ENCODE measurements at places on chromosomes 2 and 18.

GRCh38 chr2:43013821-43014345 is 212.5 kb downstream of the ZFP36L2 start:
- no peak for DNase-seq

DNA sequence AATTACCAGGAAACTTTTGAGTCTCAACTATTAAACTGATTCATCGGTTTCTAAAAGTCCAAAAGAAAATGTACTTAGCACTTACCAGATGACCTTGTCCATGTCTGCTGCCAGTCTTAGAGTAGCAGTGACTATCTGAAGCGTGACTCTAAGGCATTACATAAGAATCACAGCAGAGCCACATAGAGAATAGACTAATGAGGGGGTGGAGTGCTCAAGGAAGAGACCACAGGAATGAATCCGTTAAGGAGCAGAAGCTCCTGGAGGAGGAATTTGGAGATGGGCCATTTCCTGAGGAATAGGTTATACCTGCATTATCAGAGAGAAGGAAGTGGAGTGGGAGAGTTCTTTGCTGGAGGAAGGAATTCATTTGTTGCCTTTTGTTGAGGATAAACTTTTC is 116.0 kb downstream of the MAP3K20 start:
- DNase-seq, result no peak

GRCh38 chr2:43898838-43899346 is 60.1 kb downstream of the ABCG8 start:
- DNase-seq, result no peak

DNA sequence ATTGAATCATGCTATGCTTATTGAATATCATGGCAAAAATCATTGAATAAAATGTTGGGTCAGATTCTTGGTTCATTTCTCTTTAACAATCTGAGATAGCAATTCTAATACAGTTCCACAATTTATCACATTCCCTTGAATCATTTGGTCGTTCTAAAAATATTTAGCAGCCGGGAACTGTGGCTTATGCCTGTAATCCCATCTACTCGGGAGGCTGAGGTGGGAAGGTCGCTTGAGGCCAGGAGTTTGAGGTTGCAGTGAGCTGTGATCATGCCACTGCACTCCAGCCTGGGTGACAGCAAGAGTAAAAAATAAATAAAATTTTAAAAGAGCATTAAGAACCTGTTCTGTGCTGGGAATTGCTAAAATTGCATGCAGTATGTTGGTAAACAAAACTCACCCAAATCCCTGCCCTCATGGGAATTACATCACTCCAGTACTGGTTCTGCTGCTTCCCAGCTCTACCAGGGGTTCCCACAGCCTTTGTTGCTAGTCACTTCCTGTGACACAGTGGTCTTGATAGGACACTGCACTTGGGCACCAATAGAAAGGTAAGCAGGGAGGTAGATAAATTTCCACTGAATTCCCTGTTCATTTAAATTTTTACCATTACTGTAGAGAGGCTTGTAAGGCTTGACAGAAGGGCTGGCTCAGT is 200.4 kb downstream of the CTNNA2 start:
- DNase-seq, result no peak

DNA sequence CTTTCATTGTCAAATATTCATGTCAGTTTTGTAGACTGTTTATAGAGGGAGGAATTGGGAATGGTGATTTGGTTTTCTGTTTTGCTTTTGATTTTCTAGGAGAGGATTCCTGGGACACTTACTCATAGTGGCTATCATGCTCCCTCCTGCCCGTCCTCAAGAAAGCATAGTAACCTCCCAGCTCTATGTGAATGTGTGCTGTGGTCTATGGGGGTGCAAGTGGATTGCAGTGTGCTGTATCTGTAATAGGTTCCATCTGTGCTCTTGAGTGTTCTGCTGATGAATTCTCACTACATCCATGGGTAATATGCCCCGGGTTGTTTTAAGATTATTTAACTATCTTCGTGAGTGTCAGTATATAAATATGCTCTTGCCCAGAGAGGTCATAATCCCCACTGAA is 811.3 kb downstream of the CNTNAP5 start:
- no peak for DNase-seq

DNA sequence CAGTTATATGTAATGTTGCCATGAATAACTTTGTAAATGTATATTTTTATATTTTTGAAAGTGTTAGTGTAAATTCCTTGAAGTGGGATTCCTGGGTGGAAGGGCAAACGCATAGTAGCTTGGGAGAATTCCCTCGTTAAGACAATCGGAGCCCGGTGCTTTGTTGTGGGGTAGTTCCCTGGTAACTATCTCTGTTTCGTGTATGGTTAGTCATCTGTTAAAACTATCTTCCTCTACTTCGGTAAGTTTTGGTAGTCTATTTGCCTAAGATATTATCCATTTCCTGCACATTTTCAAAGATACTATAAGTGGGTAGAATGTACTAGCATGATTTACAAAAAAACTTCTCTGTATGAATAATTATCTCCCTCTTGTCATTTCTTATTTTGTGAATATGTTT is 113.8 kb upstream of the NRXN1 start:
- no peak for DNase-seq

- no peak for DNase-seq
These were observed 35.6 kb upstream of the FBXO11 start for GRCh38 chr2:47941936-47942335.

DNA sequence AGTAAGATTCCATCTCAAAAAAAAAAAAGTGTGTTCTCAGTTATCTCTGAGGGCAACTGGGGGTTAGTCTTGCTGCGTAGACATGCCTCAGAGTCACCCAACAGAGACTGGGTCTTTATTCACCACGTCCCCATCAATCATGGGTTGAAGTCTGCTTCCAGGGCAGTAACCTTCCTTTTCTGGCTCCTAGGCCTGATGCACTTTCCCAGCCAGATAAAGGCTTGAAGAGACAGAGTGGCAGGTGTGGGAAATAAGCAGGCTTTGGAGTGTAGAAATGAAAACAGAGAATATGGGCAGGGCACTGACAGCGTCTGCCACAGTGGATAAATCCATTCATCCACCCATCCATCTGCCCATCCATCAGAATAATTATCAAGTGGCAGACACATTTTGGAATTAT is 134.1 kb upstream of the LGALSL start:
- no peak for DNase-seq

All from stomach (tissue), 19 donors.